Stimulated activated CD4-positive, alpha-beta T cell treated with anti-CD3 and anti-CD28 coated beads, Interleukin-4, amount 100 ng/mL, for 48 hours (primary cell): ENCODE measurements at places on chromosomes 16 and 17.

GRCh38 chr16:57791195-57791892, 10.9 kb downstream of the KIFC3 start:
- no peak for DNase-seq

- DNase-seq: no peak
These were observed 22.5 kb downstream of the DNAI2 start for GRCh38 chr17:74296548-74296936.

- DNase-seq: no peak
These were observed 902.5 kb downstream of the KCNJ2 start for GRCh38 chr17:71071837-71072236.

- DNase-seq: no peak
These were observed 5.1 kb downstream of the COPRS start for GRCh38 chr17:31853911-31854470.
